ENCODE measurements at places on chromosomes 1 and 21.

DNA sequence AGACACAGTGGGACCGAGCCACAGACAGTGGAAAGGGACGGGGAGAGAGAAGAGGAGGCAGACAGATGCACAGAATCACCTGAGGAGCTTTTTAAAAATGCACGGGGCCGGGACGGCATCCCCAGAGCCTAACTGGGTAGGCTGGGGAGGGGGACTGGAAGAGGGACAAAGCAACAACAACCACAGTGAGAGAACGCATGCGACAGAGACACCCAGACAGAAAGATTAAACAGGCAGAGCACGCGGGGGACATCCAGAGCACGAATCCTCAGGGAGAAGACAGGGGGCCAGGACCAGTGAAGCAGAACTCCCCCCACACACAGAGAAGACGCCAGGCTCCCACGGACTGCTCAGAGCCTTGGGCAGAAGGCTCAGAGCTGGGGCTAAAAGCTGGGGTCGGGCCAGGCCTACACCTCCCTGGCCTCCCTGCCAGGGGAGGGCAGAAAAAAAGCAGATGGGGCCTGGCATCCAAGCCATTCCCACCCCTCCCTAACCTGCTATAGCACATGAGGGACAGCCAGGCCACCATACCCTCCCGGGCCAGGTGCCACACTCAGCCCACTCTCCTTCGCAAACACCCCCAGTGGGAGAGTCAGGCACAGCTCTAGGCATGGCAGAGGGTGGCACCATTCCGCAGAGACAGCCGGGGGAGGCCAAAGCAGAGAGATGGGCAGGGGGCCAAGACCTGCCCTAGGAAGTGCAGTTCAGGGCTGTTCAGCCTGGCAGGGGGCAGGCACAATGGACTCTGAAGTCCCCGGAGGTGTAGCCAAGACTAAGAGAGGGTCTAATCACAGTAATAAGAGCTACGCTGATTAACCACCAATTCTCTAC is 29.8 kb upstream of the COL16A1 start:
- peak; percentile 40 for DNase-seq

DNA sequence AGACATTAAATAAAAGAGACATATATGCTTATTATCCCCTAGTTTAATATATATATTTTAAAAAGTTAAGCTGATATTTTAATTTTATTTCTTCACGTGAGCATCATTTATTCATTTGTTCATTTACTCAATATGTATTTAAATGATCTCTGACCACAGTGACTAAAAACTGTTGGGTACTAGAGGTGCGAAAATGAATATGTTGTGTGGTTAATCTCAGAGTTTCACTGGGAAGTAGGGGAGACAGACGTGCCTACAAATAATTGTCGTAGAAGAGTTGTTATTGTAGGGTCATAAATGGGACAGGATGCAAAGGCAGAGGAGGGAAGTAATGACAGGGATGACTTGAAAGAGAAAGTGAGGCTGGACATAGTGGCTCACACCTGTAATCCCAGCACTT is 213.0 kb upstream of the CACYBP start:
- no peak for DNase-seq

- DNase-seq: no peak
Observed at GRCh38 chr1:228070851-228071250, 11.7 kb upstream of the ARF1 start.

- DNase-seq: peak; percentile 58
Observed at GRCh38 chr1:103106426-103107341, 1.6 kb downstream of the COL11A1 start.

DNA sequence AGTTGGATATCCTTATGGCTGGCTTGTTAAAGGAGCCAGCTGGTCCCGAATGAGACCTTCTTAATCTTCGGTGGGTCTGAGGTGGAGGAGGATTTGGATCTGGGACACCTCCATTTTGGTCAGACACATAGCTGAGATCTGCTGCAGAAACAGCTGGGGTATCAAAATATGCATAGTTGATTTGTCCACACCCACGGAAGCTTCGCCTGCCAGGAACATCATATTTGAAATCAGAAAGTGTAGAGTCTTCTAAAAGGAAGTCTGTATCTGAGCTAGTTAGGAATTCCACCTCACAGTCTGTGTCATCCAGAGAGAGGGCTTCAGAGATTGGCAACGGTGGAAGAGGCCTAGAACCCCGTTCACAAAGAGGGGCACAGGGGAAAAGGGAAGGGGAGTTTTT is 12.3 kb downstream of the ERRFI1 start:
- no peak for DNase-seq

DNA sequence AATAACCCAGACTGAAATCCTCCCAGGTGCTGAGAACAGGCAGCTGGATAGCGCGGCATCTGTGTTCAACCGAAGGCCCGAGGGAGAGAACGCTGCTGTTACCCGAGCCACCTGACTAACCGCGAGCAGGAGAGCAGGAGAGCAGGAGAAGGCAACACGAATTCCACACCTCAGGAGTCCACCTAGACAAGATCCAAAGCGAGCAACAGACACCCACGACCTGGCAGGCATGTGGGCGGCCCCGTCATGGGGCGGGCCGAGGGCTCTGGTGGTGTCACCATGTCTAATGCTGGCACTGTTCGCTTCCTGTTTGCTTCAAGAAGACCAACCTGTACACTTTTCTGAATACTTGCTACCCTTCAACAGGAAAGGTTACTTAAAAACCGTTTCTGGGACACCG is 20.9 kb upstream of the SPATC1L start:
- no peak for DNase-seq

- DNase-seq: no peak
Observed at GRCh38 chr21:38486221-38486620, 12.1 kb downstream of the ERG start.

DNA sequence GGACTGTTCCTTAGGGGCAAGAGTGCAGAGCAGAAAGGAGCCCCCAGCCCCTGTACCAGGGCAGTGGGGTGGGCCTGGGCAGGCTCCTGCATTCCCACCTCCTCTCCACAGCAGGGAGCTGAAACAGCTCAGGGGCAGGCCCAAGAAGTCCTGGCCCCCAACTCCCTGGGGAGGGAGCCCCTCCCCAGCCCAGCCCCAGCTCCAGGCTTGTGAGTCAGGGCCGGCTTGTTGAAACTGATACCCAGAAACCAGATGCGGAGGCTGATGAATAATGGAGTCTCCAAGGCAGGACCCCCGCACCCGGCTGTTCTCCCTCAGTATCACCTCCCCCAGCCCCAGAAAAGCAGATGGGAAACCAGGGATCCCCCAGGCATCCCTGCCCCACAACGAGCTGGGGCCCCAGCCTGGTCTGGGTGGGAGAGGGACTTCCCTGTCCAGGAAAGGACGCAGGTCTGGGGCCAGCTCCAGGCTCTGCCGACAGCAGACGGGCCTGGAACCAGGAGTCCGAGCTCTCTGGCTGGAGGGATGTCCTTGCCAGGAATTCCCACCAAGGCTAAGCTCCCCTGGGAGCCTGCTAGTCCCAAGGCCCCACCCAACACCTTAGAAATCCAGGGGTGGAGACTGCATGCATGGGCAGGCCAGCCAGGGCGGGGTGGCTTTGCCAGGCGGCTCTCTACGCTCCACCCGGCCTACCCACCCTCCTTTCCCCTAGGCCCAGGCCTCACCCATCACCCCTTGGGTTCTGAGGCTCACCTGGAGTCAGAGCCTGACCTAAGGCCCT is 2.7 kb downstream of the PLEKHG5 start:
- peak; percentile 30 for DNase-seq

GRCh38 chr1:8355439-8356255 is 37.7 kb downstream of the SLC45A1 start:
- no peak for DNase-seq

GRCh38 chr1:229241390-229241789 is 29.5 kb upstream of the RAB4A start:
- no peak for DNase-seq

GRCh38 chr1:38125837-38126520 is 79.4 kb upstream of the POU3F1 start:
- DNase-seq: no peak

GRCh38 chr1:178266619-178267066 is 172.7 kb downstream of the RASAL2 start:
- DNase-seq: no peak

- DNase-seq: no peak
Observed at GRCh38 chr1:112044745-112045144, 55.3 kb upstream of the KCND3 start.

DNA sequence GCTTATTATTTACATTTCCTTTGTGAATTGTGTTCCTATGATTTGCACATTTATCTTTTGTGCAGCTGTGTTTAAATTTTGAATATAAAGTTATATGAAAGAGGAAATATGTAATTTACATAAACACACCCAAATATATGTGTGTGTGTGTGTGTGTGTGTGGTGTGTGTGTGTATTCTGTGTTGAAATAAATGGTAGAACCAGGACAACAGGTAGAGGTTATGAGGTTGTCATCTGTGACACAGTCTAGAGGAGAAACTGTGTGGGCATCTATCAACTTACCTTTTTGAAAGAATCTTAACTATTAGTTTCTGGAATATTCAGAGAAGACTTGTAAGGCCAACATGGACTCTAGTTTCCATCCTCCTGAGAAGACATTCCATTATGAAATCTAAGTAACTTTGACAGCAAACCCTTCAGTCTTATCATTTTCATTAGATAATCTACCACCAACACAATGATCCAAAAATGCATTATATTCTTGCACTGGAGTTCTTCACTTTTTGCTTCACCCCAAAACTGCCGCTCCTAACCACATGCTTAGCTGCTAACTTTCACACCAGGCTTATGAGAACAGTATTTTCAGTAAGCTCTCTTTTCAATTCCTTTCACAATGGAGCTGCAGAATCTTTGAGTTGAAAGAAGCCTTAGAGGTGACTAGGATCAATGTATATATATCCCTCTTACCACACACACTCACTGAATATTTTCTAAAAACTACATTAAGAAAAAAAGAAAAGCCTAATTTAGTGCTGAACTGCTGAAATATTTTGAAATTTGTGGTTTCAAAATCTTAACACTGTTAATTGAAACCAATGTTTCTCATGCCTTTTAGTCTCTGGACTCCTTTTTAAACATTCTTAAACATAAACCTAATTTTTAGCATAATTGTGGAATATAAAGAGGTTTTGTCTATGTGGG is 21.8 kb downstream of the PTPRC start:
- DNase-seq: no peak

DNA sequence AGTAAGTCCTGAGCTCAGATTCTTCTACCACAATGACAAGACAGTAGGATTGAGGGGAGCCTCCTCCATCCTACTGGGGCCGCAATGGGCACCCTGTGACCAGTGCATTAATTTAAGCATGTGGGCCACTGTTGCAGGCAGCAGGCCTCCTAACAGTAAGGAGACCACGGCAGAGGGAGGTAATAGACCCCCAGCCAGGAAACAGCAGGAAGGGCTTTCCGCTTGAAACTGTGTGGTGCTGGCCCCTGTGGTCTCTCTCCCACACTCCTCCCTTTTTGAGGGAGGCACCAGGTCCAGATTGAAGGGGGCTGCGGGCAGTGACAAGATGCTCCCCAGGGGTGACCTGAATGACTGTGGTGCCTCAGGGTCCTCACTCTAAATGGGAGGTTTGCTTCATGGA is 1.7 kb upstream of the CLDN19 start:
- no peak for DNase-seq

DNA sequence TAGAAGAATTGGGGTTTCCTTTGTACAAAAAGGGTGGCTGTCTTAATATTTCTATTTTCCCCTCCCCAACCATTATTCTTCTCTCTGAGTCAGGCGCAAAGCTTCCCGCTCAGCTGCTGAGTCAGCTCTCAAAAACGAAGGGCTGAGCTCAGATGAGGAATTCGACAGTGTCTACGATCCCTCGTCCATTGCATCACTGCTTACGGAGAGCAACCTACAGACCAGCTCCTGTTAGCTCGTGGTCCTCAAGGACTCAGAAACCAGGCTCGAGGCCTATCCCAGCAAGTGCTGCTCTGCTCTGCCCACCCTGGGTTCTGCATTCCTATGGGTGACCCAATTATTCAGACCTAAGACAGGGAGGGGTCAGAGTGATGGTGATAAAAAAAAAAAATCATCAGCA is 3.0 kb upstream of the TUFT1 start:
- no peak for DNase-seq

GRCh38 chr1:54811739-54812655 is 10.9 kb upstream of the TTC22 start:
- no peak for DNase-seq

GRCh38 chr1:160841079-160841478 is 21.6 kb downstream of the CD244 start:
- DNase-seq: no peak

DNA sequence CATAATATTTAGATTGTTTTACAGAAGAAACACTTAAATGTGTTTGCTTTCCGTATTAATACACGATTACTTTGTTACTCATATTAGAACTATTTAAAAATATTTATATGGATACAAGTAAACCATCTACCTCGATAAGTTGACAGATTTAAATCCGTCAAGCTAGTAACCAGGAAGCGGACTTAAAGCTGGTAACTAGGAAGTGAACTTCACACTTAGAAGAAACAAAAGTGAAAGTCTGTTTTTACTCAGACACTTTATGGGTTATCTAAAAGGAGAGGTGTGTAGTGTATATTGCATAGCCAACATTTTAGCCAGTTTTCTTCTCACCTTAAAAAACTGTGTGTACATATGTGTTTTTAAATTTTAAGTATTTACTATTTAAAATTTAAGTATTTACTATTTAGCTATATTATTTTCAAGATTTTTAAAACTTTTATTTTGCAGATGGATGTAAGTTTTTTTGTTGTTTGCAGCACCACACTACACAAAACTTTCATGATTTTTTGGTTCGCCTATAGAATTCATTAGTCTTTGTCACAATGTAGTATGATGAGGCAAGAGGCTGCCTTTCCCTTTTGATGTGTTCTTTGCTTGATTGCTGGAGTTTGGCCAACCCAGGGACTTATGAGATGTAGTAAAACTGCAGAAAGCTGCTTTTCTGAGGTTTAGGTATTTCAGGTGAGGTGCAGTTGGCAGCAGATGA is 2.7 kb downstream of the USP25 start:
- no peak for DNase-seq

- DNase-seq: no peak
Observed at GRCh38 chr1:53638360-53639035, 100.5 kb downstream of the GLIS1 start.

DNA sequence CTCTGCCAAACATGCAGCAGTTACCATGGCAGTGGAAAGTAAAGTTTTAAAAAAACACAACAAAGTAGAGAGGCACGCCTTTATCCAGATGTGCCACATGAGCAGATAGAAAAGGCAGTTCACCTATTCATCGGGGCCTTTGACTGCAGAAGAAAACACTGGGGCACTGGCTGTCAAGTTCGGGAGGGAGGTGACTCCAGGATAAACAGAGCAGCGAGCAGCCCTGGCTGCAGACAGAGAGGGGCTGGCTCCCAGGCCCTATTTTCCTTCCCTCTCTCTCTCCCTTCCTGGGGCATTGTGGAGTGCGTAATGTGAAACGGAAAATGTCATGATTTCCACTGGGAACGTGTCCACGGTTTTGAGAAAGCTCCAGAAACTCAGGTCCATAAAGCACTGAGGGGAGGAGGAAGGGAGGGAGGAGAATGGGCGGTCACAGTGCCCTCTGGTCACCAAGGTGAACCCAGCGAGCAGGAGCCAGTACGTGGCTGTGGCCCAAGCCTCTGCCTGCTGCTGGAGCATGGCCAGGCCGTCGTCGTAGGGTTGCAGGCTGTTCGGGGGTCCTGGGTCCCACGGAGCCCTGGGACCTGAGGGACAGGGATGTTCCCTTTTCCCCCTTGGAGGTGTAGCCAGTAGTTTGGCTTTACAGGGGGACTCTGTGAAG is 114.7 kb upstream of the IRF2BP2 start:
- peak; percentile 78 for DNase-seq

Data from BE2C (cell line).